ENCODE measurements at places on chromosomes 3 and 15.

- DNase-seq, result no peak
Observed at GRCh38 chr15:52730173-52730572, 51.0 kb upstream of the ATOSA start.

DNA sequence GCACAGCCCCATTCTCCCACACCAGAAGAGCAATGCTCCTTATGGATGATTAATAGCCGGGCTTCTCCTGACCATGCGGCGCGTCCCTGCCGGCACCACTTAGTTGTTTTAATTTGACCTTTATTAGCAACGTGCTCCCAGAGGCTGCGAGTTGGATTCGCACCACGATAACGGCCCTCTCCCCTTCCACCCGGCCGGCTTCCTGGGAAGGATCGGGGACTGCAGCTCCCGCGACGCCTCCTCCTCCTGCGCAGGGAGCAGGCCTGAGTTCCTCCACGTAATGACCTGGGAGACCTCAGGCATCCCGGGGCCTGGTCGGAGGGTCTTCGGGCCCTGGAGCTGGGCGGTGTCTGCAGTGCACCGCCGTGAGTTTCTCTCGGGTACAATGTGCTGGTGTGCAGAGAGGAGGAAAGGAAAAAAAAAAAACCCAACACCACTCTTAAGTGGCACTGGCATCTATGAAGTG lies 243.3 kb upstream of the TOPAZ1 start:
- no peak for DNase-seq

DNA sequence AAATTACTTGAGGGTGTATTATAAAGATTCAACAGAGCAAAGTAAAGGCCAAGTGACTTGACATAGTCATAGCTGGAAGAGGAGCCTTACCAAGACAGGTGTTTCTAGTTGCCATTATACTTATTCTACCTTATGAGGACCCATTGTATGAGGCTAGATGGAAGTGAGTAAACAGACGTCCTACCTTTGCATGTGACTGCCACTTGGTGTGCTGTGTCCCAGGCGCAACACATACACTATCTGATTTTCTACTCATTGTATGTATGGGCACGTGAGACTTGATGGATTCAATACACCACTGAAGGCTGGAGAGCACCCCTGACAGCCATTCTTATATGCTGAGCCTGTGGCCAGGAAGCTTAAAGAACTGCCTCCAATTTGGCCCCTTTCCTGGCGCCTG lies 40.5 kb downstream of the BOC start:
- DNase-seq, result no peak

DNA sequence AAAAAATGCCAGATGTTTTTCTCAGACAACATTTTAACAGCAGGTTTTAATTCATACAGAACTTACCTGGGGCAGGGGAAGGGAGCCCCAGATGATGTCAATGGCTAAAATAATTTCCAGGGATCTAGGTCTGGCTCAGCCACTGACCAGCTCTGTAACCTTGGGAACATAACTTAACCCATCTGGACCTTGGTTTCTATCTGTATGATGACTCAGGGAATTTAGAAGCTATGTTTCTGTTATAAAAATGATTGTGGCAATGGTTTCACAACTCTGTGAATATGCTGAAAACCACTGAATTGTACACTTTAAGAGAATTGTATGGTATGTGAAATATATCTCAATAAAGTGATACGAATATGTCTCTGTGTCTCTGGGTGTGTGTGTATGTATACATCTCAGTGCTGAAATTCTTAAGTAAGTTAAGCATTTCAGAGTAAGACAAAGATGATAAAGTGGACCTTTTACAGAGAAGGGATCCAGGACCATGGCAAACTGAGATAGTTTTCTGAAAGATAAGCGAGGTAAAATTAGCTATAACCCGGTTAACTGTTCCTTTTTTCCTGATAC lies 2.9 kb downstream of the SH3GL3 start:
- no peak for DNase-seq

DNA sequence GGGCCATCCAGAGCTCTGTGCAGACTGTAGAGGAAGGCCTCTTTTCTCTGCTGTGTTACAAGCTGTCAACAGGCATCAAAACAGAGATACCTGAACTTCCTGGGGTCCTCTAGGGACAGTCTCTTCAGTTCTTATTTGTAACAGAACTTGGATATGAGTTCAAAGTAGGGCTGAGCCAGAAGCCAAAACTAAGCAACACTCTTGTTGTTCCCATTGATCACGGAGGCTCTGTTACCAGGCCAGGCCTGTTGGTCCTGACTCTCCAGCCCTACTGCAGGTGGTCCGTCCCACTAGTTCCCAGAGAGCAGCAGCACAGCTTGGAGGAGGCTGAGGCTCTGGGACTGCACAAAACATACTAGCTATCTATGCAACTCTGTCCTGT lies 13.1 kb upstream of the AHSG start:
- DNase-seq, result no peak

DNA sequence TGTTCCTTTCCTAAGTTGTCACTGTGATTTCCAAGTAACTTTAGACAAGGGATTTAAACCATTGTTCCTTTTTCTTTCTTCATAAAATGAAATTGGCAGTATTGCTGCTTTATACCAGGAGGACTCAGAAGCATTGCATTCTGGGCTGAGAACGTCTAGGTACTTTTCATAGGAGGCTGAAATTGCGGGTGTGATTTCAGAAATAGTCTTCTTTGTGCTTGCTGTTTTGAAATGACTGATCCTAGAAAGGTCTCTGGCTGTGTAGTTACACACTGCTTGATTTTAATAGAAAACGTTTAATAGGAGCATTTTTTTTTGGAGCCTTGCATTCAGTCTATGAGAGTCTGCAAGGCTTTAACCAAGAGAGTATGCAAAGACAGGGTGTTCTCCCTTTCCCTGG lies 56.3 kb downstream of the PPM1L start:
- DNase-seq, result no peak
